ENCODE measurements at places on chromosomes 1 and 21.

DNA sequence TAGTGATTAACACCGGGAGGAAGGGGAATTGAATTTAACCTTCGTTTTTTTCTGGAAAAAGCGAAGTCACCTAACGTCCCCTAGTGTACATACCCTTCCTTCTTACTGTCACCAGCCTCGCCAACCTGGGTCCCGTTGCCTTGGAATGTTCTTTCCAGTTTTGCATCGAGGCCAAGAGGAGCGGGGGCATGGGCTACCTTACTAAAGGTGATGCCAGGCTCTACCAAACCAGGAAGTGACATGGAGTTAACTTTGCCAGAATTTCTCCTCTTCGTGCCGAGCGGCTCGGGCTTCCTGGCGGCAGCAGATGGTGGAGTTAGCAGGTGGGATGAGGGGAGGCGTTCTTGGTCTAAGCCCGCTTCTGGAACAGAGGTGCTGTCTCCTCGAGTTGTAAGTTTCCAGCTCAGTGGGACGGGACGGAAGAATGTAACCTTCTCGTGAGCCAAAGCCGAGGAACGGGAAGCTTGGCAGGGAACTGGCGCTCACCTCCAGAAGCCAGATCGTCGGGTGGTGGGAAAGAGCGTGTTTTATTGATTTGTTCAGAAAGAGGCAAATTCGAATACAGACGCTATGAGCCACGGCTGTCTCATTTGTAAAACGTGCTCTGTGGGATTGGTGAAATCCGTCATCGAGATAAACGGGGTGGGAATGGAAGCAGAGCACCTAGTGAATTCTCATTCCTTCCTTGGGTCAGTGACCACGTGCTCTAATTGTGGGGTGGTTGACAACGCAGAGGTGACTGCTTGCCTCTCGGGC, 486 bp downstream of the NIPAL3 start:
- no peak for DNase-seq

- DNase-seq: no peak
These were observed 120.7 kb upstream of the SOD1 start for GRCh38 chr21:31538816-31539215.

GRCh38 chr1:111444031-111444430, 5.0 kb downstream of the WDR77 start:
- DNase-seq: no peak

- no peak for DNase-seq
These were observed at the start of gene VTCN1 for GRCh38 chr1:117210831-117211261. VTCN1 (minus strand) TSS chr1:117210927; CDS start chr1:117210855, 72 bp downstream.

- no peak for DNase-seq
These were observed 151.6 kb upstream of the CAMK1G start for GRCh38 chr1:209431813-209432442.

DNA sequence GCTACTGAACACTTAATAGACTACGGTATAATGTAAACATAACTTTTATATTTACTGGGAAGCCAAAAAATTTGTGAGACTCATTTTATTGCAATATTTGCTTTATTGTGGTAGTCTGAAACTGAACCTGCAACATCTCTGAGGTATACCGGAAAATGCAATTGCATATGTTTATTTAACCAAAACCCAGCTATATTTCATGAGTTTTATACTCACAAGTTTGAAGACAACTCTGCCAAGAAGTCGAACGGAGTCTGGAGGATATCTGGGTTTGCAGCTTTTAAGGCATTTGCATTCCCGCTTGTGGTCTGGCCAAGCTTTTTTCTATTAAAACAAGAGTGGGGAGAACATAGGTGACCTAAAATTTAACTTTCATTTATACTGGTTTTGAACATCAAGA, 171.9 kb downstream of the SMYD3 start:
- DNase-seq: no peak

All from AG04449 (cell line).